ENCODE measurements at places on chromosomes 5 and 9. TPM values are rescaled to one million over a fixed set of nuclear protein-coding genes. Genes with fewer than 3 reads are reported as not detected.
A peak's percentile ranks its signal among the peaks of the same experiment; 100 is the strongest.

- peaks cover 10% of the 10 kb centered on the region for H3K36me3 ChIP-seq
- peaks cover 13% of the 10 kb centered on the region for H3K4me1 ChIP-seq
- H3K27me3 ChIP-seq = peaks cover 5% of the 10 kb centered on the region
- H3K4me3 ChIP-seq = no peak overlapping the region
- no peak overlapping the region for H3K27ac ChIP-seq
Measured at GRCh38 chr5:170265522-170265921, 32.1 kb downstream of the LCP2 start.

DNA sequence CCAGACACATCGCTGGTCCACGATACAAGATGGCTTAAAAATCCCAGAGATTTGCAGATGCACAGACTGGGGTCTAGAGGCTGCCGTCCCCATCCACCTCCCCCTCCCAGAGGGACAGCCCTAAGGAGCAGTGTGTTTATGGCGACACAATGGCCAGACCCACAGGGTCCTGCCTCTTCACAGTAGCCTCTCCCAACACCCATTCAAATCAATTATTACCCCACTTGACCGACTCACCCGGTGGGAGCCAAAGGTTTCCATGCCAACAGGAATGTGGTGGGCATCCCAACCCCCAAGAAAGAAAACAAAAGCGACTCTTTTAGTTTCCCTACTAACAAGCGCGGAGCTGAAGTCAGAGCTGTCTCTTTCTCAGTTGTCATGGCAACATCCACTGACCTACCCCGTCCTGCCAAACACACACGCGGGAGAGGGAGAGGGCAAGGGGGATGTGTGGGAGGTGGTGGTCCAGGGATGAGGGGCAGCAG is 209.0 kb downstream of the TTLL11 start:
- no peaks in the 10 kb centered on the region for H3K36me3 ChIP-seq
- H3K27me3 ChIP-seq = no peaks in the 10 kb centered on the region
- H3K4me1 ChIP-seq = peaks cover 4% of the 10 kb centered on the region
- no peak for DNase-seq
- no peak overlapping the region for H3K27ac ChIP-seq
- no peak overlapping the region for H3K4me3 ChIP-seq

- no peak for DNase-seq
- no peak overlapping the region for H3K4me3 ChIP-seq
- H3K36me3 ChIP-seq = no peaks in the 10 kb centered on the region
- no peak overlapping the region for H3K27ac ChIP-seq
Measured at GRCh38 chr9:68476422-68476821, 64.3 kb downstream of the TMEM252 start.

- no peaks in the 10 kb centered on the region for H3K27me3 ChIP-seq
- peak; percentile 52 for DNase-seq
- peaks cover 22% of the 10 kb centered on the region for H3K4me1 ChIP-seq
- H3K36me3 ChIP-seq = peaks cover 21% of the 10 kb centered on the region
- peak overlapping the region; percentile 67 for H3K4me3 ChIP-seq
Measured at GRCh38 chr5:138339464-138339863, 1.4 kb downstream of the FAM53C start.

DNA sequence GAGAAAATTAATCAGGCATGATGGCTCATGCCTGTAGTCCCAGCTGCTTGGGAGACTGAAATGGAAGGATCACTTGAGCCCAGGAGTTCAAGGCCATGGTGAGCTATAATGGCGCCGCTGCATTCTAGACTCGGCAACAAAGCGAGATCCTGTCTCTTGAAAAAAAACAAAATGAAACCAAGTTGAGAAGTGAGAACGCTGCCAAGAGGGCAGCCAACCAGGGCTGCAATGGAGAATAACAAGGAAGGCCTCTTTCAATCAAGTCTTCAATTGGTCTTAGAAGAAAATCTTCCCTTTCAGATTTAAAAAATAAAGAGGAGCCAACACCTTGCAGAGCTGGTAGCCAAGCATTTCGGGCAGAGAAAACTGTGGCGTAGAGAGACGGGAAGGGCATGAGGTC is 14.7 kb downstream of the KIAA1958 start:
- no peak overlapping the region for H3K27ac ChIP-seq
- DNase-seq = no peak
- H3K4me1 ChIP-seq = no peaks in the 10 kb centered on the region
- no peak overlapping the region for H3K4me3 ChIP-seq
- no peaks in the 10 kb centered on the region for H3K27me3 ChIP-seq

SLC34A3 gene
- not detected for total RNA-seq
